Activated naive CD4-positive, alpha-beta T cell treated with anti-CD3 and anti-CD28 coated beads, Interleukin-2, amount 50 U/mL, for 72 hours (primary cell): ENCODE measurements at places on chromosomes 1 and 21. TPM values are rescaled to one million over a fixed set of nuclear protein-coding genes. Genes with fewer than 3 reads are reported as not detected.

Gene PLA2G4A
- total RNA-seq: 0.09 TPM

Gene CD2
- total RNA-seq: 291 TPM

Gene TOMM40L
- 17.7 TPM for total RNA-seq

Gene OR2G6
- total RNA-seq: not detected

Gene TPTE
- not detected for total RNA-seq

Gene C1orf115
- 0.87 TPM for total RNA-seq

Gene SPTA1
- total RNA-seq: 0.41 TPM

Gene ADAMTS1
- total RNA-seq: 0.31 TPM

Gene MAP3K7CL
- 8.6 TPM for total RNA-seq

Gene SLC1A7
- not detected for total RNA-seq

Gene MXRA8
- total RNA-seq: 0.66 TPM

Gene IFNLR1
- 5.0 TPM for total RNA-seq

Gene SCNM1
- total RNA-seq: 83.9 TPM

Gene S100A14
- total RNA-seq: not detected

Gene SLC6A17
- total RNA-seq: not detected

Gene SPRR2B
- total RNA-seq: not detected

Gene PLA2G5
- not detected for total RNA-seq

Gene TFF2
- total RNA-seq: not detected

Gene OTUD3
- total RNA-seq: 11.7 TPM

Gene MR1
- 27.4 TPM for total RNA-seq

Gene OR2T8
- not detected for total RNA-seq

Gene FCGR3B
- total RNA-seq: not detected

Gene ROR1
- total RNA-seq: 0.25 TPM

Gene C1orf87
- total RNA-seq: not detected

Gene LAMC1
- total RNA-seq: not detected

Gene FBXO2
- total RNA-seq: 1.9 TPM

Gene SLC16A4
- 0.87 TPM for total RNA-seq

Gene CACHD1
- total RNA-seq: 1.1 TPM

Gene CAMK1G
- total RNA-seq: not detected

Gene CFAP107
- not detected for total RNA-seq

Gene DEPDC1
- total RNA-seq: 16.1 TPM

Gene GUCA2B
- total RNA-seq: not detected

Gene TRAF3IP3
- 108 TPM for total RNA-seq

Gene HLX
- 1.9 TPM for total RNA-seq

Gene IFI44L
- total RNA-seq: 120 TPM

Gene SHCBP1L
- total RNA-seq: not detected

Gene KCNE2
- total RNA-seq: 0.31 TPM

Gene MMEL1
- 2.5 TPM for total RNA-seq

Gene CENPF
- total RNA-seq: 74.2 TPM

Gene FLG2
- total RNA-seq: not detected

Gene SLC9C2
- not detected for total RNA-seq

Gene LRRC8C
- 31.7 TPM for total RNA-seq

Gene EPHA2
- 0.07 TPM for total RNA-seq

Gene TMEM222
- 29.8 TPM for total RNA-seq

Gene DIPK1A
- 5.8 TPM for total RNA-seq

Gene CLCA4
- not detected for total RNA-seq

Gene INAVA
- 0.88 TPM for total RNA-seq

Gene CD160
- 0.64 TPM for total RNA-seq

Gene CLEC20A
- not detected for total RNA-seq

Gene RNF19B
- 11.5 TPM for total RNA-seq

Gene C1orf167
- not detected for total RNA-seq

Gene AMIGO1
- 1.3 TPM for total RNA-seq

Gene LCE6A
- total RNA-seq: not detected

Gene LIX1L
- total RNA-seq: 50.1 TPM

Gene CD1E
- not detected for total RNA-seq

Gene RAB3B
- total RNA-seq: 0.08 TPM
